Stimulated activated CD4-positive, alpha-beta T cell treated with anti-CD3 and anti-CD28 coated beads, Interleukin-1b, Interleukin-23, amount 100 ng/mL, for 1 hour (primary cell): ENCODE measurements at places on chromosomes 4 and X.

- DNase-seq: no peak
These were observed 172.5 kb downstream of the CAMK2D start for GRCh38 chr4:113588895-113589668.

DNA sequence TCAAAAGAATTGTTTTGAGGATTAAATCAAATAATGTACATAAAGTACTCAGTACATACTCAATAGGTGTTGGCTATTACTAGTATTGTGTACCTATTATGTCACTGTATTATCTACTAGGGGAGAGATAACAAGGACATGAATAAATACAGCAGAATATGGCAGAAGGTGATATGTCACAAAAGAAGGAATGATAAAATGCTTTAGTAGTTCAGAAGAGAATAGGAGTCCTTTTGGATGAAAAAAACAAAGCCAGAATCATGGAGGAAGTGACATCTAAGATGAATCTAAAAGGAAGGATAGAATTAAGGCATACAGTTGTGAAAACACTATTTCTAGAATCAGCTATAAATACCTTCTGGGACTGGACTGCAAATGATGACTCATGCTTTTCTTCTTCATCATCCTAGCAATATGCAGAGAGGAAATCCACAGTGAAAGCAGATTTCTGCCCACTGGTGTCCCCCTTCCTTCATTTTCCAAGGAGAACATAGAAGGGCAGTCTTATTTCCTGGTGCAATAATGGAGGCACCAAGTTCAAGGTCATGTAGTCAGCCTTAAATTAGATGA is 98.7 kb downstream of the GLUD2 start:
- DNase-seq: no peak

DNA sequence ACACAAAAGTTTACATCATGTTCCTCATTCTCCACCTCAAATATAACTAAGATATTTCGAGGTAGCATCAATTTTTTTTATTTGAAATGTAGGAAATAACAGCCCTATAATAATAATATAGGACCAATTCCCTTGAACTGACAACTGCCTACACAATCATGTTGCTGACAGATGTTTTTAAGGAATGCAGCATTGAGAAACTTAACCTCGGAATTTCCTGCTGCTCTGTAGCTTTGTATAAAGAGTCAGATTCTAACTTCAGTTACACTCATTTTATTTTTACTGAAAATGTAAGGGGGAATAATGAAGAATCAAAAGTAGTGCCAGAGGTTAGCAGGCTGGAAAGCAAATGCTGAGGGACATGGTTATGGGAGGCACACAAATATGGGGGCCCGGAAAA is 235.8 kb downstream of the RBMX2 start:
- DNase-seq: no peak

DNA sequence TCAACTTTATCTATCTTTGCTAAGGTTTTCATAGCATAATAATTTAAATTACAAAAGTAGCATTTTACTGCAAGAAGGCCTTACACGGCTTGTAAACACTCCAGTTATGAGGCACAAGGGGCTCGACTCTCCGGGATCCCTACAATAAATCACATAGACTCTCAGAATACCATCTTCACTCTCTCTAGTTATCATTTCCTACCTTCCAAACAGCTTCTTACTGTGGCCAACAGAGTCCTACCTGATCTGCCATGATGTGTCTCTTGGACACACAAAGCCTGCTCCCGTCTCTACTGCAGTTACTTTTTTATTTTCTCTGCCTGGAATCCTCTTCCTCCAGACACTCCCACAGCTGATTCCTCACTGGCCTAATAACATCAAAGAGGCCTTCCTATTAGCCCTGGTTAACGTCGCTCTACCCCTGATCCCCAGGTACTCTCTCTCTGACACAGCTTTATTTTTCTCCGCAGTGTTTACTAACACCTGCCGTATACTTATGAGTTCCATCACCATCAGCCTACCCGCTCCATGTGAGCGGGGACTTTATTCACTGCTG is 559.6 kb upstream of the DIPK2B start:
- DNase-seq: no peak

DNA sequence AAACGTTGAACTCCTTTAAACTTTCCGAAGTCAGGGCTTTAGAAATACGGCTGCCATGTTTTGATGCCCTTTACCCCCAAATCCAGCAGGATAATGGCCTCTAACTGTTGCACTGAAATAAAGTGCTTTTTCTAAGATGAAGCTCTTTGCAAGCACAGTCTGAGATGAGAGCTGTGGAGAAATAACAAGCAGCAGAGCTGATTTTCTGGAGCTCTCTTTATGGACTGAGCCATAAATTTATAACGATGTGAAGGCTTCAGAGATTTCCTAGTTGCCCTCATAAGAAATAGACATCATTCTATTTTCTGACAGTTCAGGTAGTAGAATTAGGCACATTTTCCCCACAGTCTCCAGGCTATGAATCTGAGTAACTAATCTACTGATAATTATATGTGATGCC is 567.3 kb downstream of the PDHA2 start:
- no peak for DNase-seq

DNA sequence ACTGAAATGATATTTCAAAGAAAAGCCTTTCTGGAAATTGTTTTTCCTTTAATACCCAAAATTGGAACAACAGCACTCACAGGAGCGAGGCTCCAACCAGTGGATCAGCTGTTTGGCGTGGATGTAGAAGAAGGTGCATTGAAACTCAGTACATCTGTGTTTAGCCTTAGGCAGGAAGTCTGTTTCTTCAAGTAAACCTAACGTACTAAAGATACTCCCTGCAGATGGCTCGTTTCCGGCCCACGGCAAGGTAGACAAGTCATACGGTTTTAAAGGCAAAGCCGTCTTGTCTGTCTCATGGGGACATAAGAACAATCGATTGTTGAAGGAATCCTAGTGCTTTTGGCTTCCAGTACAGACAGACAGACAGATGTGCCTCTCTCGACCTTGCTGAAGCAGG is 50.0 kb upstream of the CLCN4 start:
- no peak for DNase-seq

GRCh38 chrX:139078761-139079280 is 367.3 kb upstream of the FGF13 start:
- DNase-seq: no peak

DNA sequence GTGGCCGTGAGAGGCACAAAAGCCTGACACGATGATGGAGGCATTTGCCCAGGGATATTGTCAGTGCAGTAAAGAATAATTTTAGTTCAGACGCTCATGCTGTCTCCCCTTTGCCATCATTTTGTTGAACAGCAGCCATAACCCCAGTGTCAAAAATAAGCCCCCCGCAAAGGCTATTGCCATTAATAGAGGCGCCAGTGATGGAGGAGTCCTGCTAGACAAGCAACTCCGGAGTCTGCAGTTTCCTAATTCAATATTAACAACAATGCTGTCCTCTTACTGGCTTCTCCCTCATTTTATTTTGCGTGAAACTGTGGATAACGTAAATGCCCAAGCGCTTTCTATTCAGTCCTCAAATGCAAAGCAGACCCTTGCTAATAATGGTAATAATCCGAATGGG is 603 bp upstream of the SMS start:
- no peak for DNase-seq

GRCh38 chr4:153419673-153420278 is 46.4 kb upstream of the TMEM131L start:
- DNase-seq: no peak

GRCh38 chrX:107579956-107580355 is 48.4 kb upstream of the PRPS1 start:
- no peak for DNase-seq

DNA sequence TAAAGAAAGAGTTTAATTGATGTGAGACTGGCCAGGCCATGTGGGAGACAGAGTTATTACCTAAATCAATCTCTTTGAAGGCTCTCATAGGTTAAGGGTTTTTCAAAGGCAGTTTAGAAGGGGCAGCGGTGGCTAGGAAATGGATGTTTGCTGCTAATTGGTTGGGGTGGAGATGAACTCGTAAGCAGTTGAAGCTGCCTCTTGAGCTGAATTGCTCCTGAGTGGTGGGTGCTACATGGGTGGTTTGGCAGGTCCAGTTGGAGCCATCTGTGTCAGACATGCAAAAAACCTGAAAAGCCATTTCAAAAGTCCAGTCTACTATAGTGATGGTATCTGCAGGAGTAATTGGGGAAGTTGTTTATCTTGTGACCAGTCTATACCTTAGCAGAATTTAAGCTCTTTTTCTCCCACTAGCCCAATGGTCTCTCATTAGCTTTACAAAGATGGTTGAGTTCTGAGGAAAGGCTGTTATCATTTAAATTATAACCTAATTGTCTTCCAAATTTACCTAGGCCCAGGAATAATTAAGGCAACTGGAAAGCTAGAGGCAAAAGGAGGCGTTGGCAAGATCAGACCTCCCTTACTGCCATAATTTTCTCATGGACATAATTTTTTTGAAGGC is 762.4 kb upstream of the FRG1 start:
- DNase-seq: no peak

- no peak for DNase-seq
These were observed 89.7 kb downstream of the GEMIN8 start for GRCh38 chrX:13939741-13940597.

DNA sequence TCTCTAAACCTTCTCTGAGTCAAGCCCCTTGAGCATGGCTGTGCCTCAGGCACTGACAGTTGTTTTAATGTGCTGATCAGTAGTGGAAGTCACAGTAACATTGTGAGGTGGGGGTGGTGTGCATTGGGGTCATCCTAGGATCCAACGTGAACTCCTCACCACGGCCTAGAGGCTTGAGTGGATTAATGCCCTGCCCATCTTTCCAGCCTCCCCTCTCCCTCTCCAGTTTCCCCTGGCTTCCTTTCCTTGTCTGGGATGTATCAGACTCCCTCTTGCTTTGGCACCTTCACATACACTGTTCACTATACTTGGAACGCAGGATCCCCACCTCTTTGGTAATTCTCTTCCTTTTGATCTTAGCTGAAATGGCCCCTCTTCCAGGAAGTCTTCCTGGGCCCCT is 13.3 kb upstream of the PJA1 start:
- DNase-seq: no peak

DNA sequence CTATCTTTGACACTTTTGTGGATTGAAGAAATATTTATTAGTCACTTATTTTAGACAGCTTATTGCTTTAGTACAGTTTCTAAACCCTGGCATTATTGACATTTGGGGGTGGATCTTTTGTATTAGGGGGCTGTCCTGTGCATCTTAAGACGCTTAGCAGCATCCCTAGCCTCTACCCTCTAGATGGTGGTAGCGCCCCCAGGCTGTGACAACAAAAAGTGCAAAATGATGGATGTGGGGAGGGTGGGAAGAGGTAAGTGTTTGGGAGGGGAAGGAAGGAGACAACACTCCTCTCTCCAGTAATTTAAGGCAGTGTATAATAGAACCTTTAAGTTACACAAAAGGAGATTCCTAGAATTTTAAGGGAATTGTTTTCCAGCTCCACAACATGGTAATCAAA is 1210.6 kb downstream of the C4orf33 start:
- no peak for DNase-seq

GRCh38 chr4:95517576-95518345 is 31.0 kb downstream of the UNC5C start:
- DNase-seq: no peak

GRCh38 chrX:144946666-144947065 is 300.6 kb upstream of the SPANXN1 start:
- no peak for DNase-seq

- no peak for DNase-seq
These were observed 144.1 kb downstream of the SOWAHB start for GRCh38 chr4:76753814-76754213.

DNA sequence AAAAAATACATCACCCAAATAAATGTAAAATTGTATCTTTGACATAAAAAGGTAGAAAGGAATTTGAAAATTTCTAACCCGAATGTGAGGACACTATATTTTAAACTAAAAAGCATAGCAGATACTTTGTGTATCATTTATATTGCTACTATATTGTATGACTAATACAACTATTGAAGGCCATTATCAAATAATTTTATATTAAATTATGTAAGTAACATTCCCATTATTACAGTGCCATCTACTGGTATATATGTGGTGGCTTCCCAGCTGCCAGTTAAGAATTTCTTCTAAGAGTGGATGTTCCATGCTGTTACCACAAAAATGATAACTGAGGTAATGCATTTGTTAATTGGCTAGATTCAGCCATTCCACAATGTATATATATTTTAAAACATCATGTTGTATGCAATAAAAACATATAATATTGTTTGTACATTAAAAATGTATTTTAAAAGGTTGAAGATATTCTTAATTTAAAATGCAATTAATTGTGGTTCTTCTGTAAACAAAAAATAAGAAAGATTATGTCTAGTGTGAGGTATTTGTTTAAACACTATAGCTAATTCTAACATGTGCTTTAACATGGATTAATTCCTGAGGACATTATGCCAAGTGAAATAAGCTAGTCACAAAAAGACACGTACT is 65.3 kb downstream of the EGF start:
- DNase-seq: no peak

GRCh38 chr4:44670506-44671199 is 7.6 kb upstream of the GUF1 start:
- no peak for DNase-seq

DNA sequence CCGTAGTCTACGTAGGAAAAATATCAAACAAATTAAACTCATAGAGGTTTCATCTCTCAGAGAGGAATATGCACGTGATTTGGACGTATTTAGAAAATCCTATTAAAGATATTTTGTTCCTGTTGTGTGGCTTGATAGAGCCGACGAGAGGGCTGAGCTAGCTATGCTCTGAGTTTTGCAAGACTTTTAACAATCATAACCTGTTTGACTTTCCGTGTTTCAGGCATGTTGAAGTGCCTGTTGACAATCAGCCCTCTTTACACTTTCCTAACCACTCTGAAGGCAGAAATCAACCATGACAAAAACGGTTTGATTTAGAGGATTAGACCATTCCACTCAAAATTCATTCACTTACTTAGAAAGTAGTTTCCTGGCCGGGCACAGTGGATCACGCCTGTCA is 297.3 kb downstream of the ASMT start:
- DNase-seq: no peak

DNA sequence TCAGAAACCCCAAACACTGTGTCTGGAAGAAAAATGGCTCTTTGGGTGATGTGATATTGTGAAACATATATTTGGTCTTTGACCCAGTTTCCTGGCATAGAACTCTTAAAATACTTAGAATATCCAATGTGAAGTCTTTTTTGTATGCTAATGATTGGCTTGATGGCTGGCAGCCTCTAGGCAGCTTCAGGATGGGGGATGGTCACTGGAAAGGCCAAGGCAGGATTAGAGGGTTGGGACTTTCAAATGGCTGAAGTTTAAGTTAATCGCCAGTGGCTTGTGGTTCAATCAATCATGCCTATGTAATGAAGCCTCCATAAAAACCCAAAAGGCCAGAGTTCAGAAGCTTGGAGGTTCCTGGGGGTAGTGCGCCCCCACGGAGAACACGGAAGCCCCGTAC is 33.5 kb upstream of the ESX1 start:
- DNase-seq: no peak

DNA sequence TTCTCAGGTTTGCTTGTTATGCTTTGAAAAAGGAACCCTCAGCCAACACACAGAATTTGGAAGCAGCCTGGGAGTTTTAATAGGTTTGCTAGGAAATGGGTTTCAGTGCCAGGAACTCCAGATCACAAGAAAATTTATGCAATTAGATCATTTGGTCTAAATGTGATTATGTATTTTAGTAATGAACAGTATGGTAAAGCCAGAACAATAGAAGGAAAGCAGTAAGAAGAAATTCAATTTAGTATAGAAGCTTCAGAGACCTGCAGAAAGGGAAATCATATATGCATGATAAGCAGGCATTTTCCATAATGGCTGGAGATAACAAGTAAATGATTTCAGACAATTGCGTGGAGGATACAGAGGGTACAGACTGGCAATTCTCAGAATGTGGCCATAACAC is 184.7 kb downstream of the KCNIP4 start:
- no peak for DNase-seq

GRCh38 chr4:112312610-112313239 is 15.6 kb downstream of the ALPK1 start:
- no peak for DNase-seq
